ENCODE measurements at places on chromosomes 3 and 15. TPM values are rescaled to one million over a fixed set of nuclear protein-coding genes. Genes with fewer than 3 reads are reported as not detected.

GRCh38 chr3:279325-279724, 82.8 kb downstream of the CHL1 start:
- no peak for DNase-seq

GRCh38 chr15:56736308-56736707, 3.0 kb upstream of the ZNF280D start:
- DNase-seq, result no peak

RPSA gene
- 1,289 TPM for total RNA-seq

PLA2G4D gene
- total RNA-seq, result not detected

- DNase-seq, result no peak
These were observed 271.4 kb upstream of the PPP2R3A start for GRCh38 chr3:135694142-135694541.

DNA sequence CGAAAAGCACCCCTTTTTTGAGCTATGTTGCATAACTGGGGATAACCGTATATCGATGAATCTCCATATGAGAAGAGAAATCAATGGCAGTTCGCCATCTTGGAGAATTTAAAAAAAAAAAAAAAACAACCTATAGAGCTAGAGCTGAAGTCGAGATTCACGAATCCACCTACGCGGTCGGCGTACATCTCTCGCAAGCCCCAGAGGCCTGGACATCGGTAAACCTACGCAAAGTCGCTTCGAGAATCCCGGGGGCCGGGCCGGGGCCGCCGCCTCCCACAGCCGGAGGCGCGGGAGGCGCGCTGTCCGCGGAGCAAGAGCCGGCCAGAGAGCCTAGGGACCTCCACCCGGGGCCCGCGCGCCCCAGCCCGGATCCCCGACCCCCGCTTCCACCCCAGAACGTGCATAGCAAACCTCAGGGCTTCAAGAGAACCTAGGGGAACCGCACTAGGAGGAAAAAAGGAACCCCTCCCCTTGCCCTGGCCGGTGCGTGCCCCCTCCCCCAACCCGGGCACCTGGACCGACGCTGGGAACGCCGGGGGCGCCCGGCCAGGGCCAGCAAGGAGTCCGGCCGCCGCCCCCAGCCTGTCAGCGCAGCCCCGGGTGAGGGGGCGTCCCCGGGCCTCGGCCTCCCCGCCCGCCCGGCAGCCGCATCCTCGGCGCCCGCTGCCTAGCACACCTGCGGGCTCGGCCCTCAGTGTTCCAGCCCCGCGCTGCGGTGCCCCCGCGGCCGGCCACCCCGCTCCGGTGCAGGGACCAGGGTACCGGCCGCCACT, 567 bp downstream of the PFN2 start:
- peak; percentile 80 for DNase-seq

GRCh38 chr3:70315021-70315420, 2.6 kb upstream of the MDFIC2 start:
- DNase-seq, result no peak

PLXND1 gene
- total RNA-seq, result 18.0 TPM

- DNase-seq, result no peak
These were observed 3.4 kb downstream of the TMEM212 start for GRCh38 chr3:171846597-171846996.

DNA sequence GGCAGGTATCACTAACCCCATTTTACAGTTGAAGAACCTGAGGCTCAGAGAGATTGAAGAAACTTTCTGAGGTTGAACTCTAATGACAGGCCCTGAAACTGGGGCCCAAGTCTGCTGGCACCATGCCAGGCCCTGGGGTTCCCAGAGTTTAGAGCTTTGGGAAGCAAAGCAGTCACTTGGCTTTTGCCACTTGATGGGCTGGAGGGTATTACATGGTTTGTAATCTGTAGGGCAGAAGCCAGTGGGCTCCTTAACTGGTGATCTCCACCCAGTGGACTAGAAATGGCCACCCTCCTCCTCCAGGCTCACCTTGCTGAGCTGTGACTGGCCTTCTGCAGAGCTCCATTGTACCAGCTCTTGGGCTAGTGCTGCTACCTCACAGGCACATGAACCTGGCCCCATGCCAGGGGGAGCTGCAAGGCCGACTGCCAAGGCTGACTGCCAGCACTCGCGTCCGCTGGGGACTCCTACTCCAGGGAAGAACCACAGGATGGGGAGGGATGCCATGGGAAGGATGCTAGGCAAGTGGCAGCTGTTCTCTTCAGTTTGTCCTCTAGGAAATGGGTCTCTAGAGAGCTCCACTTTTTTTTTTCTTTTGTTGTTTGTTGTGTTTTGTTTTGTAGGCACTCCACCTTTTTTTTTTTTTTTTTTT, 104.8 kb downstream of the ETFA start:
- no peak for DNase-seq
